ENCODE measurements at places on chromosomes 1 and 21.

DNA sequence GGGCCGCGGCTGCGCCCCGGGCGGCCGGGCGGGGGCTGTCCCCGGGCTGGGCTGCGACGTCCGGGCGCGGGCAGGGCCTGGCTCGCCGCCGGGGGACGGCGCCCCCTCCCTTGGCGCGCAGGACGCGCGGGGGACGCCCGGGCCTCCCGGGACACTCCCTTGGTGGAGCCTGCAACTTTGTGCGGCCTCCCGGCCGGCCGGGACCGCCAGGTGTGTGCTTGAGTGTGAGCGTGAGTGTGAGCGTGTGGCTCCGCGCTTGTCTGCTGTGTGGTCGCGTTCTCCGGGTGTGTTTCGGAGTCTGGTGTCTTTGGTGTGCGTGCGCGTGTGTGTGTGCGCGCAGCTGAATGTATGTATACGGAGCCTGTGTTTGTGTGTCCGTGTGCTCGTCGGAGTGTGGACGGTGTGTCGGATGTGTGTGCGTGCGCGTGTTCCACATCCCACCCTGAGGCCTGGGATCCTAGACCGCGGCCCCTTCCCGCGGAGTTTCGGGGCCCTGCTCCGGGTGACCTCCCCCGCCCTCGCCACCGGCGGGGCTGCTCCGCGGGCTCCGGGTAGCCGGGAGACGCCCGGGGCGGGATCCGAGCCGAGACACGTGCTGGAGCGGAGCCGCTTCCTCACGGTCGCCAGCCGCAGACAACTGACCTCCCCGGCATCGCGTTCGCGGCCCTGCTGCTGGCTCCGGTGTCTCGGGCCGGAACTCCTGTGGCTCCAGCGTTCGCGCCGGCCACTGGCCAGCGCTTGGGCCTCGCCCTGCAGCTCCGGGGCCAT lies 1.7 kb downstream of the PTPRU start:
- DNase-seq, result peak; percentile 32

DNA sequence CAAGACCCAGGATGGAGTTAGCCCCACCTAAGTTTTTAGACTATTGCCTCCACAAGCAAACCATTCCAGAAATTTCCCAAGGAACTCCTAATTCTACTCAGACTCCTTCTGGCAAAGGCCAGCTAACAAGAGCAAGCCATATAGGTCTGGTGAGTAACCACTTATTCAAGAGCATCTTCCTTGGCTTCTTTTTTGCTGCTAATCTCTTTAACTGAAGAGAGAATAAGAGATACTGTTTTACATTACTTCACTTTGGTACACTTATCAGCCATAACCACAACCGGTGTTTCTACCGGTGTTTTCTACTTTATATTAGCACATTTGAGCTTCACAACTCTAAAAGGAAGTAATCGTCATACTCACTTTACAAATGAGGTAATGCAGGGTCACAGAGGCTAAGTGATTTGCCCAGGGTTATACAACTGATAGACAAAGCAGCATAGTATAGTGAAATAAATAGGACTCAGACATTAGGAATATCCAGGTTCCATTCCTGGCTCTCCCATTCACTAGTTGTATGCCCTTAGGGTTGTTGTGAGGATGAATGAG lies 1.7 kb upstream of the EPS15 start:
- peak; percentile 87 for DNase-seq

DNA sequence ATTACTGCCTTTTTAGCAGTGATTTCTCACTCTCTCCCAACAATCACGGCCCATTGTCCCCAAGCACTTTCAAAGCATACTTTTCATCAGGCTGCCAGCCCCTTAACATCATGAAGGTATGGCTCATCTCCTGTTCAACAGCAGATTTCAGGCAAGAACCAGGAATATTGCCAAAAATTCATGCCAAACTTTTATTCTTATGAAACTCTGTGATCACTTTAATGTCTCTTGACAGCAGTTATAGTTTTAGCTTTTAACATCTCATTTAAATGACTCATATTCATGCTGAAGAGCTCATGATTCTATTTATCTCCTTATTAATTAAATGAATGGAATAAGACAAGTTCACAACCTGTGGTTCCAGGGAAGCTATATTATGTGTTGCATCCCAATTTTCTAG lies 235.1 kb downstream of the GRIK1 start:
- DNase-seq, result no peak

DNA sequence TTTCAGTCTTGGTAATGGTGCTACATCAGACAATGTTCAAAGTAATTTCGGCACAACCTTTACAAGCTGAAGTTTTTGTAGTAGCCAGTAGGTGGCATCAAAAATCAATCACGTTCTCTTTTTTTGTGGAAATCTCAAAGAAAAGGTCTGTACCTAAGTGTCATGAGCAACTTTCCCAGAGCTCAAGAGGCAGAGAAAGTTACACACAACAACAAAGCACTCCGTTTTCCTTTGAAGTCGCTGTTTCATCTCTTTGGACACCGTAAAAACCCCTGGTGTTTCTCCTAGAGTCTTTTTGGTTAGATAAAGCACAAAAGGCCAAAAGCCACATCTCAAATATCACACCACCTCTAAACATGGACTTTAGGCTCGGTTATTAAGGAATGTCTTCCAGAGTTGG lies 131.6 kb downstream of the LHX8 start:
- DNase-seq, result peak; percentile 58

DNA sequence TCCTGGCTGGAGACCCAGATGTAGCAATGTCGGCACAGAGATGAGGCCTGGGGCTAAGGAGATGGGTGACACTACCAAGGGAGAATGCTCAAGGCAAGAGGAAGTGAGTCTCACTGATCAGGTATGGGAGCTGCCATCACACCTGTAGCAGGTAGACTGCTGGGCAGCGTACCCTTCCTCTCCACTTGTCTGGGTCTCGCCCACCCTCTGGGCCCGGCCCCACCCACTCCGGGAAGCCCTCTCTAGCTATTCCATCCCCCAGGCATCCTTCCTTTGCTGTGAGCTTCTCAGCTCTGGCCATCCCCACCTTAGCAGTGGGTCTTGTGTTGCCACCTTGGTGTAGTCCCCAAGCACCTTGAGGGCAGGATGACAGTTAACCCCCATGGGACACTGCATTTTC lies 87.7 kb upstream of the EDN2 start:
- DNase-seq, result no peak

DNA sequence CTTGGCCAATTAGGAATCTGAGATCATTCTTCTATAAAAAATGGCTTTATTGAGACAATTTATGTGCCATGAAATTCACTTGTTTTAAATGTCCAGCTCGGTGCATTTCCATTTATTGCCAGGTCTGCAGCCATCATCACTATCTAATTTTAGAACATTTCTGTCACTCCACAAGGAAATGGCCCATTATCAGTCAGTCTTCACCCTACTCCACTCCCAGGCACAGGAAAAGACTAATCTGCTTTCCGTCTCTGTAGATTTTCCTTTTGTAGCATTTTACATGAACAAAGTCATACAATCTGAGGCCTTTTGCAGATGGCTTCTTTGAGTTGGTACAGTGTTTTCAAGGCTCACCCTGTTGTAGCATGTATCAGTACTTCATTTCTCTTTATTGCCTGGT lies 27.2 kb downstream of the KIF26B start:
- no peak for DNase-seq

DNA sequence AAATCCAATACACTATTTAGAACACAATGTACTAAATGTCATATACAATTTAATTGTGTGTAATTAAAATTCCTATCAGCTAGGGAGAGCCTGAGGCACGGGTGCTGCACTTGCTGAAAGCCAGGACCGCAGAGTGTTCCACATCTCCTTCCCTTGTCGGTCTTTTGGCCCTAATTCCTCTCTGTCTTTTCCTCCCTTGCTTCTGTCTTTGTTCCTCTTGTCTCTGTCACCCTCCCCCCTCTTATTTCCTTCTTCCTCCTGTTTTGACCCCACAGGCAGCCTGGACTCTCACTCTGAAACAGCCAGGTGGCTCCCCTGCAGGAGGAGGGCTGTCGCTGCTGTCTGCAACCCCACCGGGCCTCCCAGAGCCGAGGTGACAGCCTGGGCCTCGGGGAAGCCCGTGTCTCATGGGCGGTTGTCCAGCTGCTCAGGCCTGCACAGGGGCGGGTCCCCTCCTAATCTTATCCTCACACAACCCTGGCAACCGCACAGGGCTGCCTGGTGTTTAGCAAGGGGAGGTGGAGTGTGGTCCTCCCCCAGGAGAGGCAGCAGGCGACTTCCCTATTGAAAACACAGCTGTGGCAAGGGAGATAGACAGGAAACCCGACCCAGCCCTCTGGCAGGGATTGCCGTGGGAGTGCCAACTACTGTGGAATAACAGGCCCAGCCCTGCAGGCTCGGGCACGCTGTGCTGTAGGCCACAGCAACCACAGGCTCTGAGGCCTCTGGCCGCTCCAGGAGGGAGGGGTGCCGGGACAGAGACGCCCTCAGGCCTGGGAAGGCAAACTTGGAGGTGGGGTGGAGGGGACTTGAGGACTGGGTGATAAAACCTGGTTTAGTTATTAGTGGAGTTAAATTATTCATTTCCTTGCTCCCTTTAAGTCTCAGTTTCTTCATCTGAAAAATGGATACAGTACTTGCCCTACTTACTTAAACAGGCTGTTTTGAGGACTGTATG lies 68.8 kb upstream of the WDR26 start:
- DNase-seq, result peak; percentile 99

DNA sequence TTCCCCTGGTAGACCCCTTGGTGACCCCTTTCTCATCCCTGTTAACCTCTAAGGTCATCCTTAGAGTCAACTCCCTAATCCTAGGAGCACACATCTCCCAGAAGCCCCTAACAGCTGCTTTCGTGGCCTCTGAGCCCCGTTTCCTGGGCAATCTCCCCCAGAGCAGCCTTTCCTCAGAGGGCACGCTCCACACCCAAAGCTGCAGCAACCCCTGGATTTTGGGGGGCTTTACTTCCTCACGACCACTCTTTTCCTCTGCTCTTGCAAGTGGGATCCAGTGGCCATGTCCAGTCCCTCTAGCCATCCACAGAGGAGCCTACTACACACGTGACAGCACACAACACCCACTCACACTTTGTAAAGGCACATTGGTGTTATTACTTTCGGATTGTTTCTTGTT lies 13.8 kb downstream of the ABCA4 start:
- no peak for DNase-seq

- peak; percentile 7 for DNase-seq
These were observed 5.5 kb downstream of the KLHDC7A start for GRCh38 chr1:18486195-18486594.

DNA sequence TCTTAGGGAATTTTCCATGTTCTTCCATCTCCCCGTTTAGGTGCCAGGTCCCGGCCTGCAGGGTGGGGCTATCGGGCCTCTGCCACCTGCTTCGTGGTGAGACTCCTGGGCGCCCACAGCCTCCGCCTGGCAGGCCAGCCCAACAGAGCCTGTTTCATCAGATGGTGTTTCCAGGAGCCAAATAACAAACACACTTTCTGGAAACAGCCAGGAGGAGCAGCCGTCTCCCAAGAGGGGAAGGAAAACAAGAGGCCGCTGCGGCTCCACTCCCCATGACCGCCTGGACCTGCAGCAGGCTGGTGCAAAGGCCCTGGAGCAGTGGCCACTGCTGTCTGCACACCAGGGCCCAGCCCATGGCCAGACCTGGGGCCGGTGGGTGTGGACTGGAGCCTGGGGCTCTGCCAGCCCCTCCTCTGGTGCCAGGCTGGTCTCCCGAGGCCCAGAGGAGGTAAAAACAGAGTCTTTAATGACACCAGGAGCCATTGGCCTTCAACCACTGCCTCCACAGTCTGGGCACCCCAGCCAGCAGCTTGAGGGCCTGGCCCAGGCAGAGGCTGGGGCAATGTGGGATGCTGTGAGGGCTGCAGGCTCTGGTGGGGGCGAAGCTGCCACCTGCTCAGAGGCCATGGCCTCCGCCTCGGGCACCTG lies 55.0 kb downstream of the SLX9 start:
- no peak for DNase-seq

DNA sequence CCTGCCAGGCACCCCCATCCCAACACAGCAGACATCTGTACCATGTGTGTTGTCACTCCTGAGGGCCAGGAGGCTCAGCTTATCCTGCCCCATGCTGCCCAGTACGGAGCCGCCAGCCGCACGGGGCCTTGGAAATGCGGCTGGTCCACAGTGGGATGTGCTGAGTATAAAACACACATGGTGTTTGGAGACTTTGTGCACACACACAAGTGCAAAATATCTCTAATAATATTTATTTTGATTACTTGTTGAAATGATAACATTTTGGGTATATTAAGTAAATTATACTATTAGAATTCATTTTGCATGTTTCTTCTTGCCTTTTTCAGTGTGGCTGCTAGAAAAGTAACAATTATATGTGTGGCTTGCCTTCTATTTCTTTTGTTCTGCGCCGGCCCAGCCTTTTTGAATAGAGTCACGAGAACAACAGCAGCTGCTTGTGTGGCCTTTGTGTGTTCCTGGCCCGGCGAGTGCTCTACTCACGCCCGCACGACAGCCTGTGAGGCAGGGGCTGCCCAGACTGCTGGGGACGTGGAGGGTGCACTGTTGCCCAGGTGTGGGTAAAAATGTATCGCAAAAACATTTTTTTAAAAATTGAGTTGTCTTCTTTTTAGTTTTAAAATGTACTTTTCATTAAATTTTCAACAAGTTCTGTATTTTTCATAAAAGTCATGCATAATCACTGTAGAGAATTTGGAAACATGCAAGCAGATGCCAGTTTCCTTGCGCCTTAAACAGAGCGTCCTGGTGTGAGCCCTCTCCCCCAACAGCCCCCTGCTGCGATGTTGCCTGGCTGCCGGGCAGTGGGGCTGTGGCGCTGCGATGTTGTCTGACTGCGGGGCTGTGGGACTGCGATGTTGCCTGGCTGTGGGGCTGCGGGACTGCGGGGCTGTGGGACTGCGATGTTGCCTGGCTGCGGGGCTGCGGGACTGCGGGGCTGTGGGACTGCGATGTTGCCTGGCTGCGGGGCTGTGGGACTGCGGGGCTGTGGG lies 35.5 kb downstream of the COQ8A start:
- DNase-seq, result no peak

- no peak for DNase-seq
These were observed 18.5 kb downstream of the SLC66A1 start for GRCh38 chr1:19330449-19331135.

- DNase-seq, result no peak
These were observed 456.1 kb upstream of the RGS18 start for GRCh38 chr1:191702124-191702523.

DNA sequence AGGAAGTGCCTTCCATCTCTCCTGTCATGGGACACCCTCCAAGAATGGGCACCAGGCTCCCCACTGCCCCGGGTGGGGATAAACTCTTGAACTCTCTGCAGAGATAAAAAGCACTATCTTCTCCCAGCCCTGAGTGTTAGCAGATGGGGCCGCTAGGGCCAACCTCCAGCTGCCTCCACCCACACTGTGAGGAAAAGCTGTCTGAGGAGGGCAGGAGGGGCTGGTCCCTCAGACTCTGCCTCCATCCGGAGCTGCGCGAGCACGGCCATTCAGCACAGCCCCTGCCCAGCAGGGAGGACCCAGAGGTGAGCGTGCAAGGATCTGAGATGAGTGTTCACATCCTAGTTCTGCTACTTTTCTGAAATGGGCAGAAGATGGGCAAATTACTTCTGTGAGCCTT lies 51.8 kb upstream of the TRABD2B start:
- no peak for DNase-seq

DNA sequence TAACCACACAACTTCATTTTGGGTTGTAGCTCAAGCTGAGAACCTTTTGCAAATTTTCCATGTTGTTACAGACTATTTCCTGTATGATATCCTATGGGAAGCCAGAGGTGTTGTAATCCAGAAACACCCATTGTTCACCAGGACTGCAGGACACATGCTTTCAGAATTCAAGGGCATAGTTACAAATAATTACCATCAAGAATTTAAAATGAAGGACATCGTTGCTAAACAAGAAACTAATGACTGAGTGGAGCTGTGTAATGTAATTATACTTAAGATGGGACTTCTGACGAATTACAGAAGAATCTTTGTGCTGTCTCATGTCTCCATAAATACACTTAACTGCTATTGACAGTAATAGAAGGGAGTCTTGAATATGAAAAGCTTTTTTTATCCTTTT lies 47.6 kb upstream of the HOOK1 start:
- no peak for DNase-seq

GRCh38 chr1:63892632-63893395 lies 119.0 kb downstream of the ROR1 start:
- no peak for DNase-seq
